ENCODE measurements at places on chromosomes 3 and 15.

- no peak for DNase-seq
Observed at GRCh38 chr3:44021651-44022594, 219.8 kb upstream of the TOPAZ1 start.

DNA sequence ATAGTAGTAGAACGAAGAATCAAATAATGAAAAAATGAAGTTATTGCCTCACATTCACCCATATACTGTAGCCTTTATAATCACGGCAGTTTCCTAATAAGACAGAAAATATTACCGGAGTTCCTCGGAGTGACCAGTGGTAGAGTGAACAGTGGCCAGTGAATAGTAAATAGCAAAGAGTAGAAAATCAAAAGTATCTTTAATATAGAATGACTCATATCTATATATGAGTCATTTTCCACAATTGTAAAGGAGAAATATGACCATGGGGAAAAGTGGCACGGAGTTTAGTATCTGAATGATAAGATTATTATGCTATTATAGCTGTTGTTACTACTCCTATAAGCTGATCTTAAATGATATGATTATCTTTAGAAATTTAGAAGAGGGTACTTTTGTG is 38.5 kb downstream of the ZBTB20 start:
- DNase-seq: no peak

- DNase-seq: peak; percentile 49
Observed at GRCh38 chr3:159947220-159947619, 41.4 kb upstream of the IL12A start.

- DNase-seq: no peak
Observed at GRCh38 chr15:26081758-26082220, 218.7 kb upstream of the ATP10A start.

- DNase-seq: no peak
Observed at GRCh38 chr15:39427705-39428104, 153.2 kb upstream of the THBS1 start.

GRCh38 chr15:75738014-75738646 is 25.5 kb upstream of the CSPG4 start:
- no peak for DNase-seq

DNA sequence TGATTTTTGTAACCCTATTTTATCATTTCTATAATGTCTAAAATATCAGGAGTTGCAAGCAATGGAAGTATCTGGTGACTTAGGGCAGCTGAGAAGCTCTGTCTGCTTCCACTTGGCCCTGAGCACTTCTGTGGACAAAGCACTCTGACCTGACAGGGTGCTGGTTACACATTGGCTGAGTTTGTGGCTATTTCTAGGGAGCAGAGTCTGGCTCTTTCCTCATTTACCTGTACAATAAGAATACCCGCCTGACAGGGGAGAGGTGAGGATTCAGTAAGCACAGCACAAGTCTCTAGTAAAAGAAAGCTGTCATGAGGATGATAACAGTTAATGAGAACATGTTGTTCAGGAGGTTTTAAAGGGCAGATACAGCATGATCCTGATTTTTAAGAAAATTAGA is 33.3 kb upstream of the SPESP1 start:
- DNase-seq: no peak

GRCh38 chr3:142902356-142902755 is 13.5 kb upstream of the PCOLCE2 start:
- DNase-seq: no peak

GRCh38 chr15:26790118-26790517 is 17.3 kb upstream of the GABRB3 start:
- no peak for DNase-seq

DNA sequence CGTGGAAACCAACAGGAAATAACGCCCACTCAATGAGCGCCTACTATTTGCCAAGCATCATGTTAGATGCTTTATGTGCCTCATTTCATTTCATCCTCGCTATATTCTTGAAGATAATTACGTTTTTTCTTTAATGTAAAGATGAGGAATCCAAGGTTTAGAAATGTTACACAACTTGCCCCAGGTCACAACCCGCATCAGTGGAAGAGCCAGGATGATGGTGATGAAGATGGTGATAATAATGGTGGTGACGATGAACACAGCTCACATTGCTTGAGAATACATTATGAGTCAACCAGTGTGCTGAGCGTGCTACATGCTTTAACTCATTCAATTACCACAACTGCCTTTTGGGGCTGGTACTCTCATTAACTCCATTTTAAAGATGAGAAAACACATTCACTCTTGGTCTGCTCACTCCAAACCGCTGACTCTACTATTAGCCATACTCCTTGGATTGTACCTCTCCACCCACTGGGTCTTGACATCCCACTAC is 21.5 kb upstream of the MYO1E start:
- DNase-seq: no peak

- DNase-seq: peak; percentile 52
Observed at GRCh38 chr3:157280786-157281185, 120.8 kb upstream of the CCNL1 start.

- DNase-seq: no peak
Observed at GRCh38 chr3:127556565-127556964, 34.0 kb downstream of the TPRA1 start.

DNA sequence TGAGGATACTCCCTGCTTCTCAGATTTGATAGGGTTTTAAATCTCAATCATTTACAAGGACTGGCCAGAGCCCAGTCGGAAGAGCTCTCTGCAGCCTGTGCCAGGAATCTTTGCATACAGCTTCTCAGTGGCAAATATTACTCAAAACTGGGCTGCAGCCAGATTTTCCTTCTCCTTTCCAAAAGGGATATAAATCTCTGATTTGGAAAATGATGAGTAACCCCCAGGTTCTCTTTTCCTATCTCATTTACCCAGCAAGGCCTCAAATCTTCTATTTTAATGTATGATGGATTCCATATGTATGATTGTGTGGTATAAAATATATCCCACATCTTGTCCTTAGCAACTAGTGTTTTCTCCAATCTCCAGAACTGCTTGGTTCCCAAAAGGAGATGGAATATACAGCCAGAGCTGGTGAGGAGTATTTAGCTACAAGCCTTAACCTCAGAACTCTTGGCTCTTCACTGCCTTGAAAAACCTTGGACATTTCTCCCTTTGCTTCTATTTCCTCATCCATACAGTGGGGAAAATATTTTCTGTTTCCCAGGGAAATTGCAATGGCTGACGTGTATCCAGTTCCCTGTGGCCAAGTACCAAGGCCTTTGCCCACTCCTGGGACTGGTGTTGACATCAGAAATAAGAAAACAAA is 114.4 kb downstream of the ATG7 start:
- no peak for DNase-seq

DNA sequence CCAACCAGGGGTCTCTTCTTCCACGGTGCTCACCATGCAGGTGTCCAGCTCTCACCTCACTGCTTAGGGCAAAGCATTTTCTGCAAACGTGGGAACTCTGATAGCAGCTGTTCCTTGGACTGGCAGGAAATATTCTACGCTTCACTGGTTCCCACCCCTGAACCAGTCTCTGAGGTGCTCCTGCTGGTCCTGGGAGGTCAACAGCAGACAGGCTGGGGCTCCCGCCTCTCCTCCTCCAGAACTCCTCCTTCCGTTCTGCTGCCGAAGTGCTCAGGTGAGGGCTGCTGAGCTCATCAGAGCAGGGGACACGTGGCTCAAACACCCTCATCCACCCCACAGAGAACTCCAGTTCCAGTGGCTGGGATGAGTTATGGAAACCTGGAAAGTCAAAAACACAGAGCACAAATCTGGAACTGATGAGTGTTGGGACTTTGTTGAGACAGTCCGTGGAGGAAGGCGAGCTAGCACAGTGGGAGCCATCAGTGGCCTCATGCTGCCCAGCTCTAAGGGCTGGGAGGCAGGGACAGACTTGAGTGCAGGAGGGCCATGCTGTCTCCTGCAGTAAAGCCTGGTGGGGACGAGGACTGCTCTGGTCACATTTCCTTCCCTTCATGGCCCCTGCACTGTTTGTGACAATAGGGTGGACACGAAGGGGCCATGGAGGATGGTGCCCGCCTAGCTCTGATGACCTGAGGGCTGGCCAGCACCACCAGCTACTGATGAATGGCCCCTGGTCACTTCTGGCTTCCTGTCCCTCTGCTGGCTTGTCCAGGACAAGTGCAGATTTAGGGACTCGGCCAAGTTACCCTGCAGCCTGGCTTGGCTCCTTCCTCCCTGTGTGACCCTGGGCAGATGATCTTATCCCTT is 137.8 kb downstream of the KLF13 start:
- no peak for DNase-seq

- DNase-seq: no peak
Observed at GRCh38 chr3:18474202-18474601, 49.1 kb upstream of the SATB1 start.

- DNase-seq: no peak
Observed at GRCh38 chr15:58877999-58878825, 55.3 kb downstream of the SLTM start.

GRCh38 chr3:52385157-52385556 is 59.7 kb downstream of the SEMA3G start:
- peak; percentile 57 for DNase-seq

DNA sequence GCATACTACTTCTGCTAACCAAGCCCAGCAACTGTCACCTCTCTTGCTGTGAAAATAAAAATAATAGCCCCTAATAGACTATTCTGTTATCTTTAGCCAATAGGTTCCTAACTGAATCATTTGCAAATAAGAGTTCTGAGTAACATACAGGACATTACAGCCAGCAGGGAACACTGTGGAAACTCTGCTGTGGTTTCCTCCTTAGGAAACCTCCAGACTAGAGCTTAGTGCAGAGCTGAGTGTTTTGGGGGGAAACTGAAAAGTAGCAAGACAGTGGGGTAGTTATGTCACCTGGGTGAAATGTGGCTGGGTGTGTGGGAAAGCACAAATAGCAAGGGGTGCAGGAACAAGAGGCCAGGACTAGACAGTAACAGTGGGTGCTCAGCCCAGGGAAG is 32.4 kb downstream of the DZIP1L start:
- DNase-seq: peak; percentile 73

DNA sequence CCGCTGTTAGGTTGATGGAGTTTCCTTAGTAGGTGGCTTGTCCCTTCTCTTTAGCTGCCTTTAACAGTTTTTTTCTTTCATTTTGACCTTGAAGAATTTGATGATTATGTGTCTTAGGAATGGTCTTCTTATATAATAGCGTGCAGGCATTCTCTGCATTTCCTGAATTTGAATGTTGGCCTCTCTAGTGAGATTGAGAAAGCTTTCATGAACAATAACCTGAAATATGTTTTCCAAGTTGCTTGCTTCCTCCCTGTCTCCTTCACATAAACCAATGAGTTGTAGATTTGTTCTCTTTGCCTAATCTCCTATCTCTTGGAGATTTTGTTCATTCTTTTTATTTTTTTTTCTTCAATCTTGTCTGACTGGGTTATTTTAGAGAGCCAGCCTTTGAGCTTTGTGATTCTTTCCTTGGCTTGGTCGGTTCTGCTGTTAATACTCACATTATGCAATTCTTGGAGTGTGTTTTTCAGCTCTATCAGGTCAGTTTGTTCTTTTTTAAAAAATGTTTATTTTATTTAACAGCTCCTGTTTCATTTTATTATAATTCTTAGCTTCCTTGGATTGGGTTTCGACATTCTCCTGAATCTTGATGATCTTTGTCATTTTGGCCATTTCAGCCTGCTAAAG is 627.9 kb downstream of the SI start:
- peak; percentile 42 for DNase-seq

DNA sequence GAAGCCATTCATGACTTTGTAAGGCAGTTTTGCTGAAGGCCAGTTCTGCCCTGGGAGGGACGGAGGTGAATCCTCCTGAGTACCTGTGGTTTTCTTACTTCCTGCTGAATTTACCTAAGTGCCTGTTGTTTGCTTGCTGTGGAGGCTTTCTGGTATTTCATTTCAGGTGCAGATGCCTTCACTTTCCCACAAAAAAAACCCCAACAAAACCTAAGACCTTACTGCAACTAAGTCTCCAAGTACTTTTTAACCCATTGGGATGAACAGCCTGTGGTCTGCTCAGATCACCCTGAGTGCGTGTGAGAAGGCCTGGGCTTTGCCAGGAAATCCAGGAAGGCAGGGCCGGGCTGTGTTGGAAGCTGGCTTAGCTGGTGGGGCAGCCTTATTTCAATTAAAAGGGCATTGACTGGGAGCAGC is 65.3 kb downstream of the IGF1R start:
- DNase-seq: no peak

GRCh38 chr3:89280301-89280700 is 172.9 kb downstream of the EPHA3 start:
- no peak for DNase-seq

DNA sequence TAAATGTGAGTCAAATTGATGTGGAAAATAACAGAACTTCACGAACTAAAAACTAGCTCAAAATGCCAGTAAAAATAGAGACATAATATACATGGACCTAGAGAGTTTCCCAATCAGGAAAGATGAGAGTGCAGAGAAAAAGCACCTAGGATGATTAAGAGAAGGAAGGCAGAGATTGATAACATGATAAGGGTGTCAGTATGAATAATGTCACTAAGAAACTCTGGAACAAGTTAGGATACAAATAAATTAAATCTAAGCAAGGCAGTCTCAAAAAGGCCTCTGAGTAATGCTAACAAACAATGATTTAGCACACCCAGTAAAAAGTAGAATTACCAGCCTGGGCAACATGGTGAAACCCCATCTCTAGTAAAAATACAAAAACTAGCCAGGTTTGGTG is 304.7 kb upstream of the DPPA4 start:
- DNase-seq: no peak

GRCh38 chr3:114685161-114685560 is 391.3 kb downstream of the TIGIT start:
- DNase-seq: peak; percentile 40

DNA sequence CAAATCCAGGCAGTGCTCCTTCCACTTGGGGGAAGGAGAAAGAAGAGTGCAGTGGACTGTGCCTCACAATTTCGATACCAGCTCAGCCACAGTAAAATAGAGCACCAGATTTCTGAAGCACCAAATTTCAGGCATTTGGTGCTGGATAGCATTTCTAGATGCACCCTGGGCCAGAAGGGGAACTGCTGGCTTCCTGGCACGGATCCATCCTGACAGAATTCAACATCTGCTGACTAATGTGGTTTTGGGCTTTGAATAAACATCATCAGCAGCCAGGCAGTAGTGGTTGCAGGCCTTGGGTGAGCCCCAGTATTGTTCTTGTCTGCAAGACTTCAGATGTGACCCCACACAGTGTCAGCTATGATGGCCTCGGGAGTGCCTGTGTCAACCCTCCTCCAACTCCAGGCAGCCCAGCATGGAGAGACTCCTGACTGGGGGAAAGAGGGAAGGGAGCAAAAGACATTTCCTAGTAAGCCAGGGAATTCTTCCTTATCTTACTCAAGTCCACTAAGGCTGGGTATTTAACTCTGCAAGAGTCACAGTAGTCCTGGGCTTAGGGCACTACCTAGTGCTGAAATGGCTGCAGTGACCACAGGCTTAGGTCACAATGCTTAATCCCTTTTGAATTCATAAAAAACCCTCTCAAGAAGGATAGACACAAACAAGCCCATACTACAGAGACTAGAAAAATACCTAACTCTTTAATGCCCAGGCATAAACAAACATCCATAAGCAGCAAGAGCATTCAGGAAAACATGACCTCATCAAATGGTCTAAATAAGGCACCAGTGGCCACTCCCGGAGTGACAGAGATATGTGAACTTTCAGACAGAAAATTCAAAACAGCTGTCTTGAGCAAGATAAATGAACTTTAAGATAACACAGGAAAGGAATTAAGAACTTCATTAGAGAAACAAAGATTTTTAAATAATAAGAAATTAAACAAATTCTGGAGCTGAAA is 74.7 kb downstream of the SPATA16 start:
- peak; percentile 84 for DNase-seq

- DNase-seq: peak; percentile 65
Observed at GRCh38 chr3:132787616-132788300, 65.5 kb upstream of the NPHP3 start.
